ENCODE measurements at places on chromosomes 6 and 20.
A peak's percentile ranks its signal among the peaks of the same experiment; 100 is the strongest.

GRCh38 chr6:21190701-21191100 is 402.9 kb upstream of the SOX4 start:
- ATAC-seq = no peak

- ATAC-seq = no peak
Observed at GRCh38 chr20:41118632-41119031, 18.7 kb upstream of the PLCG1 start.

DNA sequence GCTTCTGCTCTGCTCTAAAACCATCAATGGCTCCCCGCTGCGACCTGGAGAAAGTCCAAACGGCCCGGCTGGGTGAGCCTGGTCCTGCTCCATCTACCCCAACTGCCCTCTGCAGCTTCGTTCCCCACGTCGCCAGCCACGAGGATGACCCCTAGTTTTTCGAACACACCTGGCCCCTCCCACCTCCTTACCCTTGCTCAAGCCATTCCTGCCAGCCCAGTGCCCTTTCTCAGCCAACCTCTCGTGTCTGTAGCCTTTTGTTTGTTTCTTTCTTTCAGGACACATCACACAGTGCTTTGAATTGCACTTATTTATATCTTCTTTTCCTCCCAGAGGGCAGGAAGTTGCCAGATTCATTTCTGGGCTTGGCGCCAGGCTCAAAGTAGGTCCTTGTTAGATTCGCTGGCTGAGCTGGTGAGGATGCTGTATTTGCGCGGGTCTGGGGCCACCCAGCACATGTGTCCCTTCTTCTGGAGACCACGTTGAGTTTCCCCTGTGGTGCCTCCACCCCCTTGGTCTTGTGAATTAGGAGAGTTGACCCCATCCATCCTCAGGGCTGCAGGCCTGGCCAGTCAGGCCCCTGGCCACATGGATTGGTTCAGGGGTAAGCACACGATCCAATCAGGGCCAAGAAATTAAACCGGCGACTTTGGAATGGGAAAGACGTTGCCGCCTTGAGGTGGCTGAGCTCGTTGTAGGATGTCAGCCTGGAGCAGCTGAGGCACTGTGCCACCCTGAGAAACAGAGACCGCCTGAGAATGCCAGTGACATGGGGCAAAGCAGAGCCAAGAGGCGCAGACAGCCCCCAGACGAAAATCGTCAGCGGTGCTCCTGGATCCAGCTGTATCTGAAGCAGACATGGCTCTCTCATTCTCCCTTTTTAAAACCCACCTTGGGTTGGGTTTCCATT is 156.0 kb downstream of the CEBPB start:
- ATAC-seq = no peak

DNA sequence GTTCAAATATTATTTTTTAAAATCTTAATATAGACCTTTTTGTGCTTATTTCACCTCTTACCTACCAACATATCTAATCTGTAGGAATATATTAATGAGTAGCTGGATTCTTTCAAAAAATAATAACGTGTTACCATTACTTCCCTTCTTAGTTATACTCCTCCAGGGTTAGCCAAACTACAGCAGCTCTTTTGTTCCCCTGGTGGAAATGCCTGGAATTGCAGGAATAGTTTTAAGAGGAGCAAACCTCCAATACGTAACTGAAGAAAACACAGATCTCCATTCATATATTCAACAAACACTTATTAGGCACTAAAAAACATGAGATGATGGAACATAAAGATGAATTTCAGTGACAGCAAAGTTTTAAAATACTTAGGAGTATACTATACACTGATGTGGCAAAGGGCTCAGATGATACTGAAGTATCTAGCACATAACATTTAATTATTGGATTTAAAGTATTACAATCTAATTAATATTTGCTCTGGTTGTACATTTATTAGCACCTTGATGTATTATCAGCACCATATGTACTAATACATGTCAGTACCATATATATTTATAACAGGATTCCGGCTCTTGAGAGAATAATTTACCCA is 78.3 kb downstream of the TBX18 start:
- no peak for ATAC-seq

DNA sequence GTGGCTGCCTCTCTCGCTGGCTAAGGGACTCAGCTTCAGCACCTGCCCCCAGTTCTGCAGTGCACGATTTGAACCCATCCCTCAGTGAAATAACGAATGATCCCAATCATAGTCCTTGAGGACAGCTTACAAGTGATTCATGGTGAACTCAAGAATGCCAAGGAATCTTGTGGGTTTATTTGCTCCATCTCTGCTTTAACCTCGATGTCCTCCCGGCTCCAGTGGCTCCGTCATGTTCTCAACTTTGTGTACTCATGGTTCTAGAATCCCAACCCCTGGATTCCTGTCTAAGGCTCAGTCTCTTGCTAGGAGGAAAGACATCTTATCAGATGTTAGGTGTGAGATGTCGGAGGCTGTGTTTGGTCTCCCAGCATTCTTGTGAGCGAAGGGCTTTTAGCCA is 29.0 kb upstream of the GTSF1L start:
- ATAC-seq = no peak

DNA sequence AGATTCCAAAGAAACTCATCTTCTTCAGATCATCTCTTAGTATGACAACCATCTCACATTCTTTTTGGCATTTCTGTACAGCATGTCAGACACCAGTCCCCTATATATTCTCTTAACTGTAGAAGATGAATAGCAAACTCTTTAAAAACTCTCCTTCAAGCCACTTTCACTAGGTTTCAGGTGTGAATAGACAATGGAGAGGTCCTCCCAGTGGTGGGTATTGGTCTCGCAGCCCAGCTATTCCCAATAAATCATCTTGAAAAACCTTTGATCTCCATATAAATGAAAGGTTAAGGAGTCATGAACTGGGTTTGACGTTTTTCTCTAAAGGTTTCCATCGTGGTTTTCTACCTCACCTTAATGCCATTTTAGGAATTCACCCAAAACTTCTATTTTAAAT is 180.0 kb downstream of the GJA1 start:
- ATAC-seq = no peak

- ATAC-seq = peak; percentile 79
Observed at GRCh38 chr6:31396422-31397152, 6.8 kb upstream of the MICA start.

DNA sequence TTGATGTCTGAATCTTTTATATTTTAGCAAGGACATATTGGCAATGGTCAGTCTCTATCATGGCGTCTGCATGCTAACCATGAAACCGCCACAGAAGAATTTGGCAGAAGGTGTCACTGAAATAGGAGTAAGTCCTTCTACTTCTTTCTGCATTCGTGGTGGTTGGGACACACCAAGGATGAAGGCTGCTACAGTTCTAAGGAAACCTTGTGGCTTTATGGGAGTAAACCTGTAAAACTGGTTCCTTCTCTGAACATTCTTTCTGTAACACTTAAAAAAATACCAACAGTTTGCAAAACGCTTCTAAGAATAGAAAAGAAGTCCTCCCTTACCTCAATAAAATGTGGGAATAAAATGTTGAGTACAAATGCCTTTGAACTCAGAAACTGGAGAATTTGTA is 195.3 kb downstream of the SLC24A3 start:
- ATAC-seq = peak; percentile 87

DNA sequence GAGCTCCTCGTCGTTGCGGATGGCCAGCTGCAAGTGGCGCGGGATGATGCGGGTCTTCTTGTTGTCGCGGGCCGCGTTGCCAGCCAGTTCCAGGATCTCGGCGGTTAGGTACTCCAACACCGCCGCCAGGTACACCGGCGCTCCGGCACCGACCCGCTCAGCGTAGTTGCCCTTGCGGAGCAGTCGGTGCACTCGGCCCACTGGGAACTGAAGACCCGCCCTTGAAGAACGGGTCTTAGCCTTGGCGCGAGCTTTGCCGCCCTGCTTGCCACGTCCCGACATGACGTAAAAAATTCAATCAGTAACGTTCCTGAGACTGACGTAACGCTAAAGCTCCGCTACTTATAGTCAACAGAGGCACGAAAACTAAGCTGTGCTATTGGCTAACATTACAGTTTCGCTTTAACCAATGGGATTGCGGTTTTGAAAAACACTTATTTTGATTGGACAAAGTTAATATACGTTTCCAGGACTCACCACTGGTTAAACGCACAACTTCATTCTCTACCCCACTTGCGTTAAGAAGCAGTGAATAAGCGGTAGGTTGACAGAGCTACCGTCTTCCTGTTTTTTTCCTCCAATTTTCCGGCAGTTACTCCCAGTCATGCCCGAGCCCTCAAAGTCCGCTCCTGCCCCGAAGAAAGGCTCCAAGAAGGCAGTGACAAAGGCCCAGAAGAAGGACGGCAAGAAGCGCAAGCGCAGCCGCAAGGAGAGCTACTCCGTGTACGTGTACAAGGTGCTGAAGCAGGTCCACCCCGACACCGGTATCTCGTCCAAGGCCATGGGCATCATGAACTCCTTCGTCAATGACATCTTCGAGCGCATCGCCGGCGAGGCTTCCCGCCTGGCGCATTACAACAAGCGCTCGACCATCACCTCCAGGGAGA is 73.9 kb downstream of the OR2B2 start:
- ATAC-seq = peak; percentile 90

GRCh38 chr6:52162940-52163908 is 23.0 kb upstream of the IL17A start:
- ATAC-seq = peak; percentile 54

GRCh38 chr20:24118441-24119175 is 130.0 kb upstream of the GGTLC1 start:
- peak; percentile 65 for ATAC-seq

DNA sequence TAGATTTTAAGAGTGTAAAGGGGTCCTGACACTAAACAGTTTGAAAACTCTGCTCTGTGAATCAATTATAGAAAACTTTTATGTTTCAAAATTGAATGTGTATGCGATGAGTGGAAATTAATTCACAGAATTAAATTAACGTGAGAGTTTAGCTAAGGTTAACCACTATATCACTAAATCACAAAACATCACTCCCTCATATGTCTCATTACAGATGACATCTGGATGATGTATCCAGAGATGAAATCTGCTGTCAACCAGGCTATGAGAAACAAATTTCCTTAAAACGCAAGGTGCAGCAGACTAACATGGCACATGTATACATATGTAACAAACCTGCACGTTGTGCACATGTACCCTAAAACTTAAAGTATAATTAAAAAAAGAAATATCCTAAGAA is 27.3 kb downstream of the PRSS35 start:
- ATAC-seq = no peak

- ATAC-seq = peak; percentile 85
Observed at GRCh38 chr6:138499303-138500018, at the start of gene NHSL1. Gene NHSL1, minus strand, starts transcription at chr6:138499494. Its CDS starts 204 bp downstream, at chr6:138499290.

- ATAC-seq = no peak
Observed at GRCh38 chr6:90643381-90643780, 56.5 kb upstream of the MAP3K7 start.

DNA sequence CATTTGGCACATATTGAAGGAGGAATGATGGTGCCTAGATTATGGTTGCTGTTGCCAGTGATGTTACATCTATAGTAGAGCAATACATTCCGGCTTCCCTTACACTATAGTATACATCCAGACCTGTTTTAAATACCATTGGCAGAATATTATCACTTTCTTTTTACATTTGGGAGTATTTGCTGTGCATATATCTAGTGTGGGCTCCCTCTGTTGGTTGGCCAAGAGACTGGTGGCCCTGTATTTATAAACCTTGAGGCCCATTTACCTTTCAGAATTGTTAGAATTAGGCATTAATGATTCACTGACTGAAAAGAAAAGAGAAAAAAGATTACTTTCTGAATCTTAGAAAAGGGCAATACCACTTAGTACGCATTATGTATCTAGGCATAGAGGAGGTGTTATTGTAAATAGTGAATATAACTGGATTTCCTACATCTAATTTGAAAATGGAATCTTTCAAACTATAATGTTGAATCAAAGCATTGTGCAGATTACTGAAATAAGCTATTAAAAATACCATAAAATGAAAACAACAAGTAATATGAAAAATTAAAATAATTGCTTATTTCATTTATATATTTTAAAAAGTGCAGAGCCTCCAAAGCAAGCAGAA is 628.8 kb upstream of the MAN1A1 start:
- ATAC-seq = peak; percentile 54
